ENCODE measurements at places on chromosomes 4 and X.

GRCh38 chr4:89142691-89143669, 31.6 kb downstream of the TIGD2 start:
- DNase-seq, result no peak

- DNase-seq, result peak; percentile 30
Measured at GRCh38 chrX:13078739-13079444, 34.5 kb upstream of the FAM9C start.

DNA sequence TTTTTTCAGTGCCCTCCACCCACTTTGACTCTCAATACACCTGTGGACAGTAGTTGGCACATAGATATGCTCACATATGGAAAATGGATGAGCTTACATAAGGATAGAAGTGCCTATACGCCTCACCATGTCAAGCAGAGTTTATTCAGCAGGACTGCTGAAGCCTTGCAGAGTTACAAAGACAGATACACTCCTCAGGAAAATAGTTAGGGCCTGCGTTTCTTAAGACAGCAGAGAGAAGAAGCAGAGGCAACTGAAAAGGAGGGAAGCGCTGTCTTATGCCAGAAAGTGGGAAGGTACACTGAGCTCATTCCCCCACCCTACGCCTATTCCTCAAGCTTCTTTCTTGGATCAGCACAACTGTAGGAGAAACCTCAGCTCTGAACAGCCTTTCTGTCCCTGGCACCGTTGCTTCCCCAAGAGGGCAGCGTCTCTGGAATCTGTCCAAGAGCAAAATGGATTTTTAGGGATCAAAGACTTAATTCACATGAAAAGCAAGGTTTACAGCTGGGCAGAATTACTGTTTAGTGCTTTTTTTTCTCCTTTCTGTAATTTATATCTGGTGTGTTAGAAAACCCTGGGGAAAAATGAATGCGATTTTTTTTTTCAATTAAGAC, 37.3 kb upstream of the MBTPS2 start:
- no peak for DNase-seq

DNA sequence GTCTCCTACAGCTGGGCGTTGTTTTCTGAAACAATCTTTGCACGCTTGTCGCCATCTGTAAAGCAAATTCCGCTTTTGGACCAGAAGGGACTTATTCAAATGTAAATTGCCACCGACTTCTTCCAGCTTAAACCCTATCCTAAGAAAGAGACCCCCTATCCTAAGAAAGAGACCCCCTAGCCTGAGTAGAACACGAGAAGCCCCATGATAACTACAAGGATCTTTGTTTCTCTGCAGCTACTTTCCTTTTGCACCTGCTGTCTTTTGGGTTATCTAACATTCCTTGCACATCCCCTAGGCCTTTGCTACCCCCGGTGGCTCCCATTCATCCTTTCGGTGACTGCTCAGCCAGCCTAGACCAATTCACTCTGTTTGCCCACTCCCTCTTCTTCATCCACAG, 536.0 kb upstream of the PRKX start:
- DNase-seq, result no peak

Measured in testis (tissue), 5 donors.